ENCODE measurements at places on chromosomes 16 and 17.

GRCh38 chr16:49262501-49262900, 19.1 kb downstream of the CBLN1 start:
- DNase-seq: no peak

DNA sequence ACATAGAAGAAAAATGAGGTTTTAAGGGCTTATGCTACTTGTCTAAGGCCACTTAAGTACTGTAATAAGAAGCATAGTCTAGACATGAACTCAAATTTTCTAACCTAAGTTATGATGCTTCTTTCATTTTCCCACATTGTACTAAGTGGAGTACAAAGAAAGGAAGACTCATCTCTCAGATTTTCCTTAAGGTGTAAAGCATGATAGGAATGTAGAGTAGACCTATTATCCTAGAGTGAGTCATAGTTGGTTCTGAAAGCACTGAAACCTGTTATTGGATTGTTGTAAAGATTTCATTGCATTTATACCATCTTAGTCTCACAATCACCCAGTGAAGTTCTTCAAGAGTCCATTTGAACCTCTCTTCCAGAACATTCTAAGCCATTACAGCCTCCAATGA, 343.8 kb downstream of the TOX3 start:
- no peak for DNase-seq

- no peak for DNase-seq
Measured at GRCh38 chr17:44272321-44272951, 4.5 kb upstream of the SLC4A1 start.

DNA sequence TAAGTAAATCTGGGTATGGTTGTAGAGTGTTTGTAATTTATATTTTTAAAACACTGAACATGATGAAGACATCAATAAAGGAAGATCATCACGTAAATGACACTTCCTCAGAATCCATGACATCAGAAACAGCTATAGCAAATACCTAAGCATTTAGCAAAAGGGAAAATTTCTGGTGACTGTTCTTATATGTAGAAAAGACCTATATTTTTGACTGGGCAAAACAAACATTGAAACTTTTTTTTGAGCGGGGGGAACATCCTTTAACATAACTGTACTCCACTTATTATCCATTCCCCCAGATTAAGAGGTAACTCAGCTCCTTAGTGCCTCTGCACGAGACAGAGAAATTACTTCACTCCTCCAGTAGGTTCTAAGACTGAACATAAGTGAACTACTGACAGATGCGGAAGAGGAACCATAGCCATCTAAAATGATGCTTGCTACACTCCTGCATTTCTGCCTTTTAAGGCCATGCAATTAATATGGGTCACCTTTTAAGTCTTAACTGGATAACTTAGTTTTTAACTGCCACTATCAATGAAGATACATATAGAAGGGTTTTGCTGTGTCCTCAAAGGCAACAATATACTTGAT, 9.4 kb downstream of the CRYBA1 start:
- no peak for DNase-seq

DNA sequence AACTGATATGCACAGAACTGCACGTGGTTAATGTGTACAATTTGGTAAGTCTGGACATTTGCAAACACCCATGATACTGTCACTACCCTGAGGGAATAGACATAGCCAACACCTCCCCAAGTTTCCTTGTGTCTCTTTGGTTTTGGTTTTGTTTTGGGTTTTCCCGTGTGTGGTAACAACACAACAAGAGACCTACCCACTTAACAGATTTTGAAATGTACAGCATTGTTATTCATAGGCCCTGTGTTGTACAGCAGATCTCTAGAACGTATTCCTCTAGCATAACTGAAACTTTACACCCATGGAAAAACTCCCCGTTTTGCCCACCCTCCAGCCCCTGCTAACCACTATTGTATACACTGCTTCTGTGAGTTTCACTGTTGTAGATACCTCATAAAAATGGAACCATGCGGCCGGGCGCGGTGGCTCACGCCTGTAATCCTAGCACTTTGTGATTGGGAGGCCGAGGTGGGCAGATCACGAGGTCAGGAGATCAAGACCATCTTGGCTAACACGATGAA, 76.3 kb upstream of the TBC1D3K start:
- no peak for DNase-seq

- no peak for DNase-seq
Measured at GRCh38 chr17:80097127-80097621, 4.2 kb upstream of the GAA start.

- no peak for DNase-seq
Measured at GRCh38 chr17:33126086-33126485, 134.4 kb downstream of the SPACA3 start.

GRCh38 chr17:72463287-72464102, 342.7 kb downstream of the SOX9 start:
- DNase-seq: no peak

DNA sequence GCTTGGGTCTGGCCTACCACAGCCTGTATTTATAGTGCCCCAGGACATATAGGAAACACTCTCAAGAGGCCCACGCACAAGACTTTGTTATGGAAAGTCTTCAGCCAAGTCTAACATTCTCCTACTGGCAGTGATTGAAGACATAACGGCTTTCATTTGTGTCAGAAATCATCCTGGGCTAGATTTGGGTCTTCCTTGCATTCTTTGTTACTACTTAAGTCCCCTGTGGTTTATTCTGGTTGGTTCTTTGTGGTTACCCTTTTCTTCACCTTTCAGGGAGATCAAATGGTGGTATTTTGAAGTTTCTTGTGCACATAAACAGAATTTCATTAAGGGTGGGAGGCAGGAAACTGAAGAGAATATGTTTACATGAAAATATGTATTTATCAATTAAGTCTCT, 37.7 kb downstream of the REXO5 start:
- no peak for DNase-seq

GRCh38 chr17:65332779-65333178, 195.6 kb downstream of the RGS9 start:
- DNase-seq: no peak

DNA sequence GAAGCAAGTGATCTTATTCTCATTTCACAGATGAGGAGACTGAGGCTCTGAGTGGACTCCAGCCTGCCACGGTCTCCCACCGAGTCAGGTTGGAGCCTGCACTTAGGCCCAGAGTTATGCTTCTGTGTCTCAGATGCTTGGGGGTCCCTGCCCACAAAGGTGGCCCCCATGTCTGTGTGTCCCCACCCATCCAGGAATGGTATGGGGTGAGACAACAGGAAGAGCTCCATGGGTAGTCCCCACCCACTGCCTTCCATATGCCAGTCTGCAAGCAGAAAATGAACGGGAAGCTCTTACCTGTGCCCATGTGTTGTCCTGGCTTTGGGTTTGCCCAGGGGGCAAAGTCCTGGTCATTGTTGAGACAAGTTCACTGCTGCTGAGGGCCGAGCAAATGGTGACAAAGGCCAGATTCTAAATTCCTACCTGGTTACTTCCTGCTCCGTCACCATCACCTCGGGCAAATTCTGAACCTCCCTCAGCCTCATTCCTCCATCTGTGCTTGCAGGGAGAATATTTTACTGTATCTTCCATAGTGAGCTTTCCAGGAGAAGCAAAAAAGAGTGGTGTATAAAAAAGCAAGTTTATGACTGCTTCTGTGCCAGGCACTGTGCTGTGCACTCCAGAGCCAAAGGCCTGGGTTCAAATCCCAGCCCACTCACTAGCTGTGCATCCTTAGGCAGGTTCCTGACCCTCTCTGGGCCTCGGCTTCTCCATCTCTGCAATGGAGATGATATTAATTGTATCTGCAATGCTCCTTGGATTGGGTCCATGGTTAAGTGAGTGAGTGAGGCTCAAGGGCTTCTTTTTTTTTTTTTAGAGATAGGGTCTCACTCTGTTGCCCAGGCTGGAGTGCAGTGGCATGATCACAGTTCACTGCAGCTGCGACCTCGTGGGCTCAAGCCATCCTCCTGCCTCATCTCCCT, 9.3 kb downstream of the IL4R start:
- DNase-seq: no peak

DNA sequence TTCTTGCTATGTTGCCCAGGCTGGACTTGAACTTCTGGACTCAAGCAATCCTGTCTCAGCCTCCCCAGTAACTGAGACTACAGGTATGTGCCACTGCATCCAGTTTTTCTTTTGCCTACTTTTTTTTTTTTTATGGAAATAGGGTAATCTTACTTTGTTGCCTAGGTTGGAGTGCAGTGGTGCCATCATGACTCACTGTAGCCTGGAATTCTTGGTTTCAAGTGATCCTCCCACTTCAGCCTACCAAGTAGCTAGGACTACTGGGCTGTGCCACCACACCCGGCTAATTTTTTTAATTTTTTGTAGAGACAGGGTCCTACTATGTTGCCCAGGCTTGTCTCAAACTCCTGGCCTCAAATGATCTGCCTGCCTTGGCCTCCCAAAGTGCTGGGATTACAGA, 10.0 kb downstream of the LRRC36 start:
- no peak for DNase-seq

DNA sequence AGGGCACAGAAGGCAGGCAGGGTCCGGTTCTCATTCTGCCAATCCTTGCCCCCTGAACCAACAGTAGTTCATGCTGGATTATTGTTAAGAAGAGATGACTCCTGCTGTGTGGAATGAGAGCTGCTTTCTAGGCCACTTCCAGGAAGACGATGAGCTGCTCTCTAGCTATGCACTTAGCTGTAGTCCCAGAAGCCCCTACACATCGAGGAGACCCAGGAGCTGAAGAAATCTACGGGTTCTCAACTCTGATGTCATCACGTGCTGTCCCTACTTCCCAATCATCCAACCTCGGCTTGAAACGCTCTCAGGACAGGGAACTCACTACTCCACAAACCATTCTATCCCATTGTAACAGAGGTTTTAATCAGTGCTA, 29.0 kb upstream of the EMP2 start:
- DNase-seq: no peak

DNA sequence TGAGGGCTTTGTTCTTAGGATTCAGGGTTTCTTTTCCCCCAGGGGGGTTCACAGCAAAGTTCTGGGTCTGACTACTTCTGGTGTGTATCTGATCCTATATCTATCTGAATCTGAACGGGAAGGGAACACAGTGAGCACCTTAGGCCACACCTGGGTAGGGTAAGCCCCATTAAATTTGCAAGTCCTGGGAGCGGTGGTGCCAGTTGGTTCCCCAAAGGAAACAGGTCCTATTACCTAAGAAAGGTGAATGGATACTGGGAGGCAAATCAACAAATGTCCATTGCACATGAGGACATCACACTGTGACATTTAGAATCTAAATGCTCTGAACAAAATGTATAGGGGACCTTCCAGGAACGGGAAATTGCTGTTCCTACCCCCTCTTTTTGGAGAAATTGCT, 54.6 kb downstream of the BMERB1 start:
- DNase-seq: no peak

- no peak for DNase-seq
Measured at GRCh38 chr16:29987371-29988085, 7.9 kb downstream of the HIRIP3 start.

- no peak for DNase-seq
Measured at GRCh38 chr16:3797904-3798811, 80.8 kb upstream of the TRAP1 start.

DNA sequence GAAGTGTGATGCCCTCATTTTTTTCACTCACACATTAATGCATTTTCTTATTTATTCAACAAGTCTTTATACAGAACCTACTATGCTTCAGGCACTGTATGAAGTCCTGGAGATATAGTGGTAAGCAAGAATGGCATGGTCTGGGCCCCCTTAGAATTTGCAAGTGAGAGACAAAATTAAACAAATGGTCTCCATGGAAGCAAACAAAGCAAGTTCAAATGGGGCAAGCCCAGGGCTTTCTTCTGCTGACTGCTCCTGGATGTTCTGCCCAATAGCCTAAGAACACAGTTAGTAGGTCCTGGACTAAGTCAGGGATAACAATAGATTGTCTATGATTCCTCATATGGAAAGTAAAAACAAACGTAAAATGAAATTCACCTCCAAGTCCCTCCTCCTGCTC, 31.3 kb upstream of the DDX52 start:
- no peak for DNase-seq

DNA sequence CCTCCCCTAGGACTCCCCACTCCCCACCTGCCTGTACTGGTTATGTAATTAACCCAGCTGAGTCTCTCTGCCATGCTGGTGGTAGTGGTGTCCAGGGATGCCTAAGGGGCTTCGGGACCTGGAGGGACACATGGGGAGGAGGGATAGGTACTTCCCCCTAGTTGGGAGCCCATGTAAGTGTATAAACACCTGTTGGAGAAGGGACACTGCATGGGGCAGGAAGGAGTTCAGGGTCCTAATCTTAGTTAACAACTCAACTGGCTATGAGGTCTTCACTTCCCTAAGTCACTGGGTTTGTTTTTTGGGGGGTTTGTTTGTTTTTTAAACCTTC, 1.3 kb downstream of the RASL10B start:
- no peak for DNase-seq

DNA sequence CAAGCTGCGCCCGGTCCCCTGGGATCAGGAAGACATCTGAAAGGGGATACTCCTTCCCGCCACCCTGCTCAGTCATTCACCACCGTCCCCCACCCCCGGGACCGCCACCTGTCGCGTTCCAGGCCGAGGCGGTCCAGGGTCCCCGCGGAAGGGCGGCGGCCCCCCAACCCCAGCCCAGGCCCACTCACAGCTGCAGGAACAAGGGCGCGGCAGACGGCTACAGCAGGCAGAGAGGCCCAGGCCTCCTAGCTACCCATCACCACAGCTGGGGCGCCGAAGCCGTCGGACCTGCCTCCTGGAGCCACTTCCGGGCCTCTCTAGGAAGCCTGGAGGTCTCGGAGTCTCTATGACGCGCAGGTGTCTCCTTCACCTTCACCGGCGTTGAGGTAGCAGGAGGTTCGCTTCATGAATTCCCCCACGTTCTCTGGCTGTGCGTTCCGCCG, at the start of gene SDR42E1:
Gene SDR42E1 (minus strand): TSS at position 272 of the 443 bp plus-strand sequence. CDS start 10,612 bp downstream, outside the sequence.
- peak; percentile 52 for DNase-seq

- DNase-seq: peak; percentile 78
Measured at GRCh38 chr17:48618256-48618896, 3.3 kb upstream of the HOXB8 start.

- DNase-seq: no peak
Measured at GRCh38 chr16:5916711-5917191, 819.2 kb upstream of the EEF2KMT start.

DNA sequence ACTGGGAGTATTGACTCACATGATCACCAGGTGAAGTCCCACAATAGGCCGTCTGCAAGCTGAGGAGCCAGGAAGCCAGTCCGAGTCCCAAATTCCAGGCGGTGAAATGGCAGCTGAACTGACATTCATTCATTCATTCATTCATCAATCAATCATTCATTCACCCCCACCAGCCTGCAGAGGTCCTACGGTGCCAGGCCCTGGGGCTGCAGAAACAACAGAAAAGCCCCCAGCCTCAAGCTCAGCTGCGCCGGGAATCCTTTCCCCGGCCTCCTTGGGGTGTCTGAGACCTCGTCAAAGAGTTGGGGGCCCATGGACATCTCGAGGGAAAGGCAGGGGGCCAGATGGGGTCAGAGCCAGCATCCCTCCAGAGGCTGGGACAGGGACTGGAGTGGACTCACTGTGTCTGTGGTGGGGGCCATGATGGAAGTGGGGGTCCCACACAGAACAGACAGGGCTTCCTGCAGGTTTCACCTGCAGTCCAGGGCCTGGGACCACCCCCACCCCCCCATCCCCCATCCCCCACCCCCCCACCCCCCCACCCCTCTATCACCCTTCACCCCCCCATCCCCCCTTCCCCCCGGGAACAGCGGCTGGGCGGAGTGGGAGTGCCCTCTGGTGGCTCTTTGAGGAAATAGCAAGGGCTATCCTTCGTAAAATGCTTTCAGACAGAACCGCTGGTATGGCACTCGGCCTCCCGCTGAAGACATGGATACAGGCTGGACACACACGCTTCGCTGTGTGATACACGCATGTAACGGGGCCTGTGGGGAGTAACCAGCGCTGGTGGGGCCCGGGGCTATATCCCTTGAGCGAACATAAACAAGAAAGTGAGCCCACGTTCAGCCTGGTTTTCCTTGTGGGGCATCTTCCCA, 8.5 kb upstream of the ZC3H18 start:
- DNase-seq: peak; percentile 44
